Stimulated activated CD4-positive, alpha-beta T cell treated with anti-CD3 and anti-CD28 coated beads, Interleukin-1b, Interleukin-23, amount 100 ng/mL, for 1 hour (primary cell): ENCODE measurements at places on chromosomes 7 and 10.

DNA sequence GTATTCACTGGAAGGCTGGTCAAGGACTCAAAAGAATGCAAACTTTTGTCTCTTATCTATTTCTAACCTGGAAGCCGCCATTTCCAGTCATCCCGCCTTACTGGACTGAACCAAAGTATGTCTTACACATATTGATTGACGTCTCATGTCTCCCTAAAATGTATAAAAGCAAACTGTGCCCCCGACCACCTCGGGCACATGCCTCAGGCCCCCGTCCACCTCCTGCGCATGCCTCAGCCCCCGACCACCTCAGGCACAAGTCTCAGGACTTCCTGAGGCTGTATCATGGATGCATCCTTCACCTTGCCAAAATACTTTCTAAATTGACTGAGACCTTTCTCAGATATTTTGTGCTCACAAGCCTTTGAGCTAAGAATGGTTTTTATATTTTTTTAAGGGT, 148.6 kb downstream of the PTPRN2 start:
- DNase-seq: no peak

DNA sequence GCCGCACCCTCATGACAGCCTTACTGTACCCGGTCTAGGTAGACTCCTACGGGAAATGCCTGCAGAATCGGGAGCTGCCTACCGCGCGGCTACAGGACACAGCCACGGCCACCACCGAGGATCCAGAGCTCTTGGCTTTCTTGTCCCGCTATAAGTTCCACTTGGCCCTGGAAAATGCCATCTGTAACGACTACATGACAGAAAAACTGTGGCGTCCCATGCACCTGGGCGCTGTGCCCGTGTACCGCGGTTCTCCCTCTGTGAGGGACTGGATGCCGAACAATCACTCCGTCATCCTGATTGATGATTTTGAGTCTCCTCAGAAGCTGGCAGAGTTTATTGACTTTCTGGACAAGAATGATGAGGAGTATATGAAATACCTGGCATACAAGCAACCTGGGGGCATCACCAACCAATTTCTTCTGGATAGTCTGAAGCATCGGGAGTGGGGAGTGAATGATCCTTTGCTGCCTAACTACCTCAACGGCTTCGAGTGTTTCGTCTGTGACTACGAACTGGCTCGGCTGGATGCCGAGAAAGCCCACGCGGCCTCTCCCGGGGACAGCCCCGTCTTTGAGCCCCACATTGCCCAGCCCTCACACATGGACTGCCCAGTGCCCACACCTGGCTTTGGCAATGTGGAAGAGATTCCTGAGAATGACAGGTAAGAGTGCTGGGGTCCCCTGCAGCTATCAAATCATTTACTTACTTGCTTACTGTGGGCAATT, 8.5 kb upstream of the CHCHD1 start:
- DNase-seq: no peak

GRCh38 chr10:92486637-92487036, 87.3 kb downstream of the IDE start:
- no peak for DNase-seq

DNA sequence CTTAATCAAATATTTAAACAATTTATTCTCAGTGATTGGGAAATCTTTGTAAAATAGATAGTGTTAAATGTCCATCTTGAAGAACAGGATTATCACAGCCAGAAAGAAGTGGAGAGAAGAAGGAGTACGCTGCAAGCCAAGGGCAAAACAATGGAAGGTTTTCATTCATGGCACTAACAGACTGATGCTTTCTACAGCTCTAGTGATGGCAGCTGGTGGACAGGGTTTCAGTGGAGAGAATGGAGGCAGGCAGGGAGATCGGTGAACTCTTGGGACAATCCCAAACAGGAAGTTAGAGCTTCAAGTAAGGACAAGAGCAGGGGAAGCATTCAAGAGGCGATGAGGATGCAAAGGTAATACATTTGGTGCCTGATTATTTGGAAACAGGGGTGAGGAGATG, 207.0 kb downstream of the JAZF1 start:
- DNase-seq: no peak

- no peak for DNase-seq
Observed at GRCh38 chr7:25597946-25598345, 369.7 kb upstream of the NPVF start.

DNA sequence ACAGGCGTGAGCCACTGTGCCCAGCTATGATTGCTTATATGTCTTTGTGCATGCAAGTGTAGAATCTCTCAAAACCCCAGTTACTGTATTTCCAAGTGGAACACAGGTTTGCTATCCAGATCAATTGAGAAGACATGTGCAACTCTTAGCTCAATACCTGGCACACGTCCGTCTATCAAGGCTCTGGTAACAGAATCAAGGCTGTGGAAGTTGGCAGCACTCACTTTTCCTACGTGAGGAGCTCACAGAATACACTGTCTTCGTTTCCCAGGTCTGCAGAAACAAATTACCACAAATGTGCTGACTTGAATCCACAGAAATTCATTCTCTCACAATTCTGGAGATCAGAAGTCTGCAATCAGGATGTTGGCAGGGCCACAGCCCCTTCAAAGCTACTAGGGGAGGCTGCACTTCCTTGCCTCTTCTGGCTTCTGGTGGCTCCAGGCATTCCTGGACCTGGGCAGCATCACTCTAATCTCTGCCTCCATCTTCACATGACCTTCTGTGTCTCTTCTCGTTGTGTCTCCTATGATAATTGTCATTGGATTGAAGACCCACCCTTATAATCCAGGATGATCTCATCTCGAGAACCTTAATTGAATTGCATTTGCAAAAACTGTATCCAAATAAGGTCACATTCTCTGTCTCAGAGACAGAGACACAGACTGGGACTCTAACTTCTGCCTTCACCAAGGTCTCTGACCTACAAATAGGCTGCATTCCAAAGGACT, 84.8 kb upstream of the C7orf33 start:
- no peak for DNase-seq

GRCh38 chr10:31611161-31611560, 292.1 kb downstream of the ZEB1 start:
- DNase-seq: no peak

DNA sequence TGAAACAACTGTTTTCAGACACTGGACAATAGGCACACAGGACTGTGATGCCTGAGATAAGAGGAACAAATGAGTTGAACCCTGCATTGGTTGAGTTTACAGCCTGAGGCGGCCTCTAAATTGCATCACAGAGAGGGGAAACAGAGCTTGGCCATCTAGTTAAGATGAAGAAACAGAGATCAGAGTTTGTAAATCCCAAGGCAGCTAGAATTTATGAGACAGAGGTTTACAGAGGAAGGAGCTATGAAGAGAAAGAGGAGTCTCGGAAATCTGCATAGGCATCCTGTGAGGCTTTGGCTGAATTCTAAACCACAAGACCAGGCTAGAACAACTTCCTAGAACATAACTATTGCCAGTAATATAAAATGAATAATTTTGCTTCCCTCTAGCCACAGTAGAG, 41.0 kb upstream of the OIT3 start:
- DNase-seq: no peak

DNA sequence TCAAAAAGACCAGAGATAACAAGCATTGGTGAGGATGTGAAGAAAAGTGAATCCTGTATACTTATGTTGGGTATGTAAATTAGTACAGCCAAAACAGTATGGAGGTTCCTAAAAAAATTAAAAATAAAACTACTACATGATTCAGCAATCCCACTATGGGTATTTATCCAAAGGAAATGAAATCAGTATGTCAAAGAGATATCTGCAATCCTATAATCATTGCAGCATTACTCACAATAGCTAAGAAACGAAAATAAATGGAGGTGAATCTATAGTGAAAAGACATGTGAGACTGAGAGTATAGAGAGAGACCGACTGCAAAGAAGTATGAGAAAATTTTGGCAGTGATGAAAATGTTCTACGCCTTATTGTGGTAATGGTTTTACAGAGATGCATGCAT, 139.2 kb upstream of the TMEM168 start:
- no peak for DNase-seq

DNA sequence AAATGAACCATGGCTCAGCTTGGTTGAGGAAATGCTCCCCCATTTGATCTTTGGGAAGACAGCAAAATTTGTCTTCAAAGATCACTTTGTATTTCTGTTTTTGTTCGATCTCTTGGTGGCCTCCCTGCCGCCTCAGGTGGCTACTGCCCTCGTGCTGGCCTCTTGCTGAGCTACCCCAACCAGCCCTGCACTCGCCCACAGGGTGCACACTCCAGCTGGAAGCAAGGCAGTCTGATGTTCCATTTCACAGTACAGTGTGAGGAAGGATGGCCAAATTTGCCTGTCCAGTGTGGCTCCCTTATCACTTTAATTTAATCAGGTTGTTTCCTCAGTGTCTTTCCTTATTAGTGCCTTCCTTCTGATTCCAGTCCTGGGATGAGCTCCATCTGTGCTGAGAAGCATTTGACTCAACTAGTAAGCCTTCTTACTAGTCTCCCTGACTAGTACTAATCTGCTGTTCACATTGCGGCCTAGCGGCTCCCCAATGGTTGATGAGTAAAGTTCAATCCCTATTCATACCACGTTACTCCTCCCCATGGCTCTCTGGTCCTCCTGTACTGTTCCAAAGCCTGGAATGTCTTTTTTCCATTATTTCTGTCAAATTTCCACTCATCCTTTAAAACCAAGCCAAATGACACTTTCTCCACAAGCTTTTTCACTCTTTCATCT, 8.2 kb downstream of the MYOF start:
- no peak for DNase-seq

DNA sequence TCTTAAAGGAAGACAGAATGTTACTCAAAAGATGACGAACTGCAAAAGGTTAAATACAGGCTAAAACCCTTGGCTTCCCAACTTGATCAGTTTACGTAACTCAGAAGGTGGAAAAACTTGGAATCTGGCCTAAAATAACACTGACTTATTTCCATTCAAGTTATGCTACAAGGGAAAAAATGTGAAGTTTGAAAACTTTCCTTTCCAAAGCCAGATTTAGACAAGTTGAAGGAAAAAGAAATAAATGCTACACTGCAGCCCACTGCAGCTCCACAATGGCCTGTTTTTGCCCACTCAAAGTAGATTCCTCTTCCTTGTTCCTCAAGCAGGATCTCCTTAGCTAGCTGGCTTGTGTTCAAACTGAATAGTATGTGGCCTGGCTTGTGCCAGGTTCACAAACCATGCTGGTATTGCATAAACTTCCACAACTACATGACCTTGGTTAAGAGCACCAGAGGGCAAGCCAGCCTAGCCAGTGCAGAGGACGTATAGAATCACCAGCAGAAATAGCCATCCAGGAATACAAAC, 166.2 kb downstream of the CPEB3 start:
- no peak for DNase-seq

- no peak for DNase-seq
Observed at GRCh38 chr7:378551-379455, 88.8 kb downstream of the FOXL3 start.

- DNase-seq: no peak
Observed at GRCh38 chr7:157751406-157751805, 414.6 kb downstream of the DNAJB6 start.

GRCh38 chr7:11847336-11847735, 15.3 kb upstream of the THSD7A start:
- DNase-seq: no peak

GRCh38 chr10:97149079-97149531, 36.7 kb downstream of the SLIT1 start:
- no peak for DNase-seq

GRCh38 chr7:22181663-22182062, 175.3 kb downstream of the RAPGEF5 start:
- no peak for DNase-seq

DNA sequence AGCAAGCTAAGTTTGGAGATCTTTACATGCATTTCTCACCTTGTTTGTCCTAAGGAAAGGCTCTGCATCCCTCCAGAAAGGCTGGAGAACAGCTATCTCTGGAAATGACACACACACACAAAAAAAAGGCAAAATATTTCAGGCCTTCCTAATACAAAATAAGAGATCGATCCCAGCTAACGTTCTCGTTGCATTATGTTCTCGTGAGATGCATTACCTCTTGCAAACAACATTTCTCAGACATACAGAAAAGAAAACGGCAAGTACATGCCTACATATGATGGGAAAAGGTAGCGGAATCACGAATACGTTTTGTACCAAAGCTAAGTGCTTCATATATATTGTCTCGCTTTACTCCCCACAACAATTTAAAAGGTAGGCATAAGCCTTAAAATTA, 488 bp downstream of the MTERF1 start:
- no peak for DNase-seq

GRCh38 chr7:37150856-37151255, 297.8 kb downstream of the ELMO1 start:
- DNase-seq: no peak

- no peak for DNase-seq
Observed at GRCh38 chr10:12766223-12766622, 235.3 kb downstream of the CCDC3 start.

GRCh38 chr7:71477441-71477840, 345.5 kb downstream of the GALNT17 start:
- DNase-seq: no peak

DNA sequence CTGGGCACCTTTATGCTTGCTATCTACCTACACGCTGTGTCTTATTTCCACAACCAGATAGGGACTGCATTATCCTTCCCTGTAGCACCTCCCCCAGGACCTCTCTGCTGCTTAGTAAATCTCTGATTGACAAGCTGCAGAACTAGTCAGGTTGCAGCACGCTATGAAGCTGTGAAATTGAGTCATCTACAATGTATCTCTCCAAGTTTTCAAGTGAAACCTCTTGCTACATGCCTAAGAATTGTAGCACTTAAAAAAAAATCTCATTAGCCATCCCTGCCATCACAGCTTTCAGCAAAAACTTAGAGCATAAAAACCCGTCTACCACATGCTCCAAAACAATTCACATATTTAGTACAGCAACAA, 69.7 kb upstream of the FGFR2 start:
- no peak for DNase-seq

DNA sequence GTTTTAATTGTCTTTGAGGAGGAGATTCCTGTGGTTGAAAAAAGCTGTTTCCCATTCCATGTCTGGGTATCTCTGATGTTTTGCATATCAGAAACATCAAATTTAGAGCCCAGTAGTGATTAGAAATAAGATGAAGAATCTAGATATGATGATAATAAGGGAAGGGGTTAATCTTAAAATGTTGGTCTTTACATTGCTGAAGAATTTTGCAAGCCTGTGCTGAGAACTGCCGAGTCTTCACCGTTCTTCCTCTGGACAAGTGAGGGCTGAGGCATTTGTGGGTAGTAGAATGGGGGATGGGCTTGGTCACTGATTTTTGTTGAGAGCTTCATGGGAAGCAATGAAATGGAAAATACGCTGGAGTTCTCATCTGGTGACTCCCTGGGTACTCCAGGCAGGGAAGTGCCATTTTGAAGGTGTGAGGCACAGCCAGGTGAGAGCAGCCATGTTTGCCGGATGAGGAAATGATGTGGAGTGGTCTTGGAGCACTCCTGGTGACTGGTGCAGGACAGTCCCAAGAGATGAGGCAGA, 10.2 kb downstream of the TCF7L2 start:
- no peak for DNase-seq

- DNase-seq: no peak
Observed at GRCh38 chr10:4343873-4344272, 482.1 kb upstream of the AKR1E2 start.

GRCh38 chr7:130364451-130364850, 15.8 kb upstream of the CPA1 start:
- DNase-seq: no peak

GRCh38 chr10:7945034-7945433, 109.5 kb upstream of the GATA3 start:
- DNase-seq: no peak
